Renal cortex interstitium (tissue), 15 donors: ENCODE measurements at places on chromosomes 3 and 15.
A peak's percentile ranks its signal among the peaks of the same experiment; 100 is the strongest.

DNA sequence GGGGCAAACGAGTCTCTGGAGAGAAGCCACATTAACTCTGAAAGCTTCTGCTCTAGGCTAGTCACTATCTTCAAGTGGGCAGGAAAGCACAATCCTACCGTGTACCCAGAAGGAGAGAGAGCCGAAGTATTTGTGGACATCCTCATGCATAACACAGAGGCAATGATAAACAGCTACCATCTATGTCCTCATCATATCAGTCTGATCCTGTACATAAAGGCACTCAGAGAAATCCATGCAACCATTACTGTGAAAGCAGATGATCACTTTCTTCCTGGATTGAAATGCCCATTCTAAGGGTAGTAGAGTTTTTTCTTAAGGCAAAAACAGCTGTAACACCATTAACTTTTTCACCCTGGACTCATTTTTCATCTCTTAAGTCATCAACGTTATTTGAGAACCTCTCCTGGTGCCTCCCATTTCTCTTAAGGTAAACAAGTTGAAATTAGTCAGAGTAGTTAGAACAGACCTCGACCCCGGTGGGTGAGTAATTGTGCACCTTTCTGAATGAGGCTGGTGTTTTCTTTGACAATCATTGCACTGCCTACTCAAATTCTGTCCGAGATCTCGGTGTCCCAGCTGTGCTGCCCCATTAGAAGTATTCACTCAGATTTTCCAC lies 327.4 kb downstream of the SHQ1 start:
- no peak for DNase-seq

DNA sequence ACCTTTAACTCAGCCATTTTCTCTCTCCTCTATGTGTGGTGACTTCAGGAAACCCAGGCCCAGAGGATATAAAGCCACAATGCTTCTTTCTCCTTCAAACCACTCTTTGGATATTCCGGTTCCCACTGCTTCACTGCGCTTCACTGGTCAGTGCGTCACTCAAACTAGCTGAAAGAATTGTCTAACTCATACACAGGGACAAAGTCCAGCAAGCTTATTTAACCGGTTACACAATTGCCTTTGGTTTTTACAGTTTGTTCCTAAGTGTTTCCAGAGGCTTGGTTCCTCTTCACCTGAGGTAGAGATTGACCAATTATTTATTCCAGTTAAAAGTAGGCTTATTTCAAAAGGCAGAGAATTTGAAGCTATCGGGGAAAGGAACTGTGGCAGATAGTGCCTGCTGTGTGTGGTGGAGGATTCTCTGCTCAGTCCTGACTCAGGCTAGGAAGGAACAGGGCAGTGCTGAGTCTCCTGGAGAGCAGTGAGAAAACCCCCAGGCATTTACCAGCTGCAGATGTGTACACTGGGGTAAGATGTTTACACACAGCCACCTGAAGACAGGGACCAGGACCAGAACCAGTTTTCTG lies at the start of gene HGD:
HGD (minus strand) TSS at position 145 of the 587 bp plus-strand sequence; CDS start at position 17, 128 bp downstream.
- peak; percentile 79 for DNase-seq

DNA sequence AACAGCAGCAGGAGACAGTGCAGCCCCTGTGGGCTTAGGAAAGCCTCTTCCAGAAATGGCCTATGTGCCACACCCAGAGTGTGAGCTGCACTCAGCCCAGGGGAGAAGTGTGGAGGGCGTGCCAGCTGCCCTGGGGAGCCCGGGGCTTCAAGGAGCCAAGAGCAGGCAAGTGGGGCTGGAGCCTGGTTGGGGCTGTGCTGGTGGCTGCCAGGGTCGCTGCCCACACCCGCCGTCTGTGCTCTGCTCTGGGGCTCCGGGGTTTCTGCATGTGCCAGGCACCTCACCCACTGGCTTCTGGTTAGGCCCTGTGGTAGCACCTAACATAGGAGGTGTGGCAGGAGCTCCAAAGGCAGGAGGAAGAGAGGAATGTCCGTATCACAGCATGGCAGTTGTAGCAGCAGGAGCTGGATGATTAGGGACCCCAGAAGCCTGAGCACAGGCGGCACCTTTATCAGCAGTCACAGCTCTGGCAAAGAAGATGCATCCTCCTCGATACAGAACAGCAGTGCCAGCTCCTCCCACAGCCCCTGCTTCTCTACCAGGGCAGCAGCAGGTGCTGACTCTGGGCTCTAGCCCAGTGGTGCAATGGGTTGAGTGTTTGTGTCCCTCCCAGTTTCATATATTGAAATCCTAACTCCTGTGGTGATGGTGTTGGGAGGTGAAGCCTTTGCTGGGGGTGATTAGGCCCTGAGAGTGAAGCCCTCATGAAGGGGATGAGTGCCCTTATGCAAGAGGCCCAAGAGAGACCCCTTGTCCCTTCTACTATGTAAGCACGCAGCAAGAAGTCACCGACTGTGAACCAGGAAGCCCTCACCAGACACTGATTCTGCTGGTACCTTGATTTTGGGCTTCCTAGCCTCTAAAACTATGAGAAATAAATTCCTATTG lies 70.0 kb upstream of the KLF13 start:
- DNase-seq, result no peak

DNA sequence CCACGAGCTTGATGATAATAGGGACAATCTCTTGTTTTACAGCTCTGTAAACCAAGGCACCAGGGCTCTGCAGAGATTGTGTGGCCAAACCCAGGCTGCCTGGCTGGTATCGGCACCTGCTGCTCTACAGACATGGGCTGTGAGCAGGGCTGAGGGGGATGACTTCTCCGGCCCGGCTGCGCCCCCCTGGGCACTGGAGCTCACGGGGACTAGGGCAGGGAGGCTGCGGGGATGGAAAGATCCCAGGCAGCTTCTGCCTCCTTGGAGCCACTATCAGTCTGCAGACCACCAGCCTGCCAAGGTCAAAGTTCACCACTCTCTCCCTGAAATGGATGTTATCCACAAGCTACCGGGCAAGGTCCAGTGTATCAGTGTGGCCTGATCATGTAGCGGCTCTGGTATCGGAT lies 22.0 kb upstream of the PIGZ start:
- DNase-seq, result no peak

DNA sequence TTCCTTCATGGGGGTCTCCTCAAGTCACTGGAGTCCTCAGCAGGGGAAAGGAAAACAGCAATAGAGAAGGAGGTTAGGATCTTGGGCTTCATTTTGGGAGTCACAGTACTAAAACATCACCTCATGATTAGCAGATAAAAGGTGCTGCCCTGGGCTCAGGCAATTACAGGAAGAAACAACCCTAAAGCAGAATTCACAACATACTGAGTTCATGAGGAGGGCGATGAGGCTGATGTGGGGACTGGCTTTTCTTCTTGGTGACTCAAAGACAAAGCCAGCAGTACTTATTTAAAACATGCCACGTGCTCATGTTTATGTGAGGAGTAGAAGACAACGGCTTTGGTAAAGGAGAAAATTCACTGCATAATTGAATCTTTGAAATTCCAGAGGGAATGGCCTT lies 822.3 kb upstream of the CFAP20DC start:
- DNase-seq, result no peak

GRCh38 chr3:133676336-133677118 lies 14.8 kb upstream of the TOPBP1 start:
- DNase-seq, result no peak

DNA sequence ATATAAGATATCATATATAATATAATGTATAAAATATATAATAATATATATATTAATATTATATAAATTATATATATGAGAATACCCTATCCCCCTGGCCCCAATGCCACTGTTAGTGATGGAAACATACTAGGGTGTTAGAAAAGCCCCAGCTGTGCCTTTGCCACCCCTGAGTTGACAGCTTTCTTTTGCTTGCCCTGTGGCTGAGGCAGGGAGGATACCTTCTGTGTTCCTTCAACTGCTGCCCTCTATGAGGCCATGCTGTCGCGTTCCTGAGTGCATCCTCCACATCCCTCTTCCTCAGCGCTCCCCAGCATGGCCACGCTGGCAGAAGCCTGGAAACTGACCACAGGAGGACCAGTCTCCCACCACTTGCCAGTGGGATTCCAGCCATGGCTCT lies 26.3 kb downstream of the FAN1 start:
- DNase-seq, result no peak

DNA sequence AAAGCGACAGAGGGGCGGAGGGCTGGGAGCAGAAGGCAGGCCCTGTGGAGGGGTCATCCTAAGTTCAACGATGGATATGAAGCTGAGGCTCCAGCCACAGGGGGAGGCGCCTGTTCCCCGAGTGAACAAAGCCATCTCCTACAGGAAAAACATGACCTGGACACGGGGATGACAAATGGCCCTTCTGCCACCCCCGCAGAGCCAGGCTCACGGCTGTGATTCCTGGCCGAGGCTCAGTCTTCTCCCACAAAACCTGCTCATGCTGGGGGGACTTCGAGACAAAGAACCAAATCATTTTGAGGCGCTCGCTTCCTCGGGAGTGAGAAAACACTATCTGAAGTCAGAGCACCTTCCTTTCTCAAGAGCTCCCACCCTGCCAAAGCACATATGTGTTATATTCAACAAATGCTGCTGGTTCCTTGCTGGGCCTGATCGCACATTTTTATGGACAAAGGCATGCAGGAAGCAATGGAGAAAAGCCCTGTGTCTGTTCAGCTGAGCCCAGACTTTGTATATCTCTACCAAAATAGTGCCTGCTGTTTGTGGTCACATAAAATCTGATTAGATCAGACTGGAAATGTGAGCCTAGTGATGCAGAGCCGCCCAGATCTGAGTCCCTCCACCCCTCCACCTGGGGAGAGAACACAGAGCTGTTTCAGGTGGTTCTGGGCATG lies 5.6 kb downstream of the RBP1 start:
- peak; percentile 81 for DNase-seq

- DNase-seq, result no peak
These were observed 46.6 kb upstream of the ARPP21 start for GRCh38 chr3:35592589-35593295.

GRCh38 chr3:10841100-10841499 lies 25.1 kb downstream of the SLC6A11 start:
- DNase-seq, result no peak

DNA sequence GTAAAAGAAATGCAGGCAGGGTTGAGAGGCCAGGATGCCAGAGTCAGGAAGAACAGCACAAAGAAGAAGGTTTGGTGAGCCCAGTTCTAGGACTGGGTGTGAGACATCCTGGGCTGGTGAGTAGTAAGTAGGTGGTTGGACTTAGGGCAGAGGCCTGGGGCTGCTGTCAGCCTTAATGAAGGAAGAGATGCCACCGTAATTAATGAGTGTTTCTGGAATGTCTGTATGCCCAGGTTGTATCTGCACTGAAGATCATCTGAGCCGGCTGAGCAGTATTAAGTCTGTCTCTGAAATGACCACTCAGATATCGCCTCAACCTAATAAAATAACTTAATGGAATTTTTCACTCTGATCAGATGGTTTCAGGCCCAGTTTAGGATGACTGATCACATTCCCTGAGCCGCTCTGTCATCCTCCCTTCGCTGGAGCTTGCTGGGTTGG lies 532.9 kb upstream of the IL12A start:
- no peak for DNase-seq

- DNase-seq, result no peak
These were observed 911 bp downstream of the RFTN1 start for GRCh38 chr3:16512435-16513140.

DNA sequence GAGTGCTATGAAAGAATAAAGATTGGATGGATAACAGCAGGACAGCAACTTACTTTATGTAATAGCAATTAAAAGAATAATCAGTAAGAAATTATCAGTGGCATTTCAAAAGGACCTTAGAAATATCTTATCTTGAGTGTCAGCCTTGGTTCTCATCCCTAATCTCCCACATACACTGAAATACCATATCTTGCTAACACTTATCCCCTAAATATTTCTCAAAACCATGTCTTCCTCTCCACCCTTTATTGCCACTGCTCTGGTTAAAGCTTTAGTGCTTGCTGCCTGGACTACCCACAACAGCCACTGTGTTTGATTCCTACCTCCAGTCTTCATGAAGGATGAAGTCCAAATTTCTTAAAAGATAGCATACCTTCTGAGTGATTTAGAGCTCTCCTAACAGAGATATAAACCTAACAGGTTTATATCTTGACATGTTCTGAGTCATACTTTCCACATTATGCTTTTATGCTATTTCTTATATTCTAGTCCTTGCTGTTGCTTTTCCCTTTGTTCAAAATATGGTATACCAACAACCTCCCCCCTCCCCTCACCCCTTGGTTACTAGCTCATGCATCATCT lies 202.8 kb downstream of the RSRC1 start:
- no peak for DNase-seq

GRCh38 chr15:62749036-62749815 lies 293.3 kb upstream of the TPM1 start:
- no peak for DNase-seq

- no peak for DNase-seq
These were observed 33.4 kb upstream of the XRN1 start for GRCh38 chr3:142481196-142481595.

DNA sequence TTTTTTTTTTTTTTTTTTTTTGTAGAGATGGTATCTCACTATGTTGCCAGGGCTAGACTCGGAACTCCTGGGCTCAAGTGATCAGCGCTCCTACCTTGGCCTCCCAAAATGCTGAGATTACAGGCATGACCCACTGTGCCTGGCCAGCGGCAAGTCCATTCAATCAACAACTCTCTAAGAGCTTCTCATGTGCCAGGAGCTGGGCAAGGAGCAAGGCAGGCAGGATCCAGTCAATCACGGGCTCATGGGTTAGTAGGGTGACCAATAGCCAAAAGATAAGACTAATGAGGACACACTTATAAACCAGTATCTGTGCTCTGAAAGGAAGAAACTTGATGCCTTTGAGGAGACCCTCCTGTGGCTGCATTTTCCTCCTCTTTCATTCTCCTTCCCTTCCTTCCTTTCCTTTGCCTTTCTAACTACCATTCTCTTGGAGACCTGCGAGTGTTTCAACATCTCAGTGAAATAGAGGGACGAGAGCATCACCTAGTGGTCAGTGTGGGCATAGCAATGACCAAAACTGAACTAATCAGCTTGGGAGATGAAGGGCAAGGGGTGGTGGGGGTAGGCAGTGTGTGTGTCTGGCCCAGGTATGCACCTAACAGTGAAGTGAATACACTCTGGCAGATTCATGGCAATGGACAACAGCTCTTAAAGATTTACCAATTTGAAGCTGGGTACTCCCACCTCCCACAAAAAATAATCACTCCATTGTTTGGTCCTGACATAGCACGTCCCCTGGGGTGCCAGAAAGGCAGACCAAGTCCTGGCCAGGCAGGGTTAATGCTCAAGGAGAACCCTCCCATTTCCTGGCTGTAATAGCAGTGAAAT lies 6.3 kb downstream of the RPP25 start:
- peak; percentile 83 for DNase-seq

DNA sequence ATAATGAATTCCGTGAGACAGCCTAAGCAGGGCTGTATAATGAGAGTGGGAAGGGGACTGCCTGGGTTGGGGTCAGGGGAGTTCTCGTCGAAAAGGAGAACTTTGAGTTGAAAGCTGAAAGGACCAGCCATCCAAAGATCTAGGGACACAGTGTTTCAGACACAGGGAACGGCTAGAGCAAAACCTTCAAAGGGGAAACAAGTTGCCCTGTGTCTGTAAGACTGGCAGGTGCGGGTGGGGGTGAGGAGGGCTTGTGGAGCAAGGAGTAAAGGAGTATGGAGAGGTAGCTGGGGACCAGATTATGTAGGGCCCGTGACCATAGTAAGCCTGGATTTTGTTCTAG lies 1.3 kb upstream of the SRP14 start:
- no peak for DNase-seq

DNA sequence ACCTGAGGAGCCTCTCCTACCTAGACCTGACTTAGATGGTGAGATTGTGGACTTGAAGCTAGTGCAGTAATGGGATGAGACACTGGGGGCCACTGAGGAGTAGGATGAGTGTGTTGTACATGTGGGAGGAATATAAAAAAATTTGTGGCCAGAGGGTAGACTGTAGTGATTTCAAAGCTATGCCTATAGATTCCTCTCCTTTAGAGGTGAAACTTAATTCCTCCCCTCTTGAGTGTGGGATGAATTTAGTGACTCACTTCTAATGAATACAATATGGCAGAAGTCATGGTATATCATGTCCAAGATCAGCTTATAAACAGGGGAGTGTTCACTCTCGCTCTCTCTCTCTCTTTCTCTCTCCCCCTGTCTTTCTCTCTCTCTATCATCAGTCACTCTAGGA lies 6.7 kb downstream of the ZNF860 start:
- no peak for DNase-seq
